ENCODE measurements at places on chromosomes 7 and 10. TPM values are rescaled to one million over a fixed set of nuclear protein-coding genes. Genes with fewer than 3 reads are reported as not detected.

DNA sequence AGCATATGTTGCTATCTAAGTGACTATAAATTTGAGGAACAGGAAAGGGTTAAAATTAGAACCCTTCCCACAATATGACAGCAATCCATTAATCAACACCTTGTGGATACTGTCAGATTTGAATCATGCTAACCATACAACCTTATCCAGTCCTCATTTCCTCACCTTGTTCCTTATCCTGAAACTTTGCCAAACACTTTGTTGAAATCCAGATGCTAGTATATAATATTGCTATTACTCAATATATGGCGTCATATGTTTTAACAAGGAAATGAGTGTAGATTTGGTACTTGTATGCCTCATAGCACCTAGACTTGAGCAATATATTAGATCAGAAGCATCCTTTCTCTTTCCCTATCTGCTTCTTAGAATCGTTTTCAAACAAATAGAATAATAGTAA, 66.3 kb upstream of the SLC25A13 start:
- DNase-seq, result peak; percentile 33

Gene PRRT4
- not detected for total RNA-seq

- peak; percentile 13 for DNase-seq
Observed at GRCh38 chr7:156816943-156817572, 75.9 kb downstream of the LMBR1 start.

DNA sequence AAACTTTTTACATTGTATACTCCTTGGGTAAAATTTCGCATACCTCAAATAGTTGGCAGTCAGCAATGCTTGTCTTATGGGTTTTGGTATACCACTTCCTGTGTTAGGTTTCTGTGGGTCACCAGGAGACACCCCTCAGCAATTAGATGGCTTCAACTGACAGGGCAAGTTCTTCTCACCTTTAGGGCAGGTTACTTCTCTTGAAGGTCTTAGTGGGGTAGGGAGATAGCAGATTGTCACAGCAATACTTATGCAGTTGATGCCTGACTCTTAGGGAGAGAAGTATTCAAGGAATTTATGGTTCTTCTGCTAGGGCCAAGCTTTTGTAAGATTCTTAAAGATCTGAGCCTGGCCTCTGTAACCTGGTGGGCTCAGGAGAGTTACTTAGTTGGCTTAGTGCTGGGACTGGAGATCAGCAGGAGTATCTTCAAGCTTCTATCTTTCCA, 42.9 kb downstream of the MKLN1 start:
- DNase-seq, result peak; percentile 75

DNA sequence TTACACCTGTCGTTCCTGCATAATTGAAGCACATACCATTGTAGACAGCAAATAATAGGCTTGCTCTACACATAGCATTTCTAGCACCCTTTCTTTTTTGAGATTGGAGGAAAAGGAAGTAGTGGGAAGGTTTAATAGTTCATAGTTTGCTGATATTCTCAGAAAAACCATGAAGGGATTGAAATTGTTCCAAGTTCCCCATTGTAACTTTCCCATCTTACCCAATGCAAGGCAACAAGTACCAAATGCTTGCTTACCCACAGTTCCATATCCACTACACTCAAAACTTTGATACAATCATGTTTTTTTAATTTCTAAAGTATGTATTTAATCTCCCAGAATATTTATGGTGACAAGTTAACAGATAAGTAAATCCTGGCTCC, 13.8 kb downstream of the CYP3A5 start:
- DNase-seq, result no peak

- DNase-seq, result peak; percentile 75
Observed at GRCh38 chr7:107661081-107661864, 645 bp downstream of the SLC26A4 start.

Gene VIPR2
- 0.74 TPM for total RNA-seq

DNA sequence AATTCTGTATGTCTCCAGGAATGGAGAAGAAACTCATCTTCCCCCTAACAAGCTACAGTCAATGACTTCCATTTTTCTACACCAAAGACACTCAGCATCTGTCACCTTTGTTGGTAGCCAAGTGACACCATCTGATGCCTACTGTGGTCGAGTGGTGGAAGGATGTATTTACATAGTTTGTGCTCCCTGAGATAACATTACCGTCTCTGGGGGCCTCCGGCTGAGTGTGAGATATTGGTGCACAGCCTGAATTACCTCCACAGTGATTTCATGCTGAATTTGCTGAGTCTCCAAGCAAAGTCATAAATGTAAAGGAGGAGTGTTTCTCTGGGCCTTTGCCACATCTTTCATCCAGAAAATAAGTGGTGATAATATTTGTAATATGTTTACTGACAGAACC, 114.0 kb downstream of the GRID1 start:
- DNase-seq, result no peak

GRCh38 chr10:133009218-133009950, 67.0 kb upstream of the CFAP46 start:
- peak; percentile 50 for DNase-seq

GRCh38 chr7:46791188-46791587, 790.7 kb downstream of the TNS3 start:
- DNase-seq, result no peak

Gene ITGA8
- total RNA-seq, result 0.06 TPM
